ENCODE measurements at places on chromosomes 1 and 21. TPM values are rescaled to one million over a fixed set of nuclear protein-coding genes. Genes with fewer than 3 reads are reported as not detected.
A peak's percentile ranks its signal among the peaks of the same experiment; 100 is the strongest.

Gene SYDE2
- 3.2 TPM for total RNA-seq

- DNase-seq = peak; percentile 21
Observed at GRCh38 chr1:78464449-78464891, 26.3 kb upstream of the PTGFR start.

DNA sequence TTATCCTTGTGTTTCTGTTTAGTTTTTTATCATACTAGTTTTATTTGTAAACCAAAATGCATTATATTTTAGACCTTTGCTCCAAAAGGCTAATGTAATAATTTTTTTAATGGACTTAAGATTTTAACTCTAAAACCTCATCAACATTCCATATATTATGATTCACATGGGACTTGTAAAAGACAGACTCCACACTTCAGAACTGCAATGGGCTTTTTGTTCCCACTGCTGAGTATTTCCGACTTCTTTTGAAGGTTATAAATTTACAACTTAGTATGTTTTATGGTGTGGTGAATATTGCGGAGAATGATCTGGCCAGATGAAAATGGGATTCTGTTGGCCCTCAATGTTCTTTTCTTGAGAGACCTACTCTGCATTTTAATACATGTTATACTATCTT is 678.5 kb downstream of the USP25 start:
- DNase-seq = no peak

DNA sequence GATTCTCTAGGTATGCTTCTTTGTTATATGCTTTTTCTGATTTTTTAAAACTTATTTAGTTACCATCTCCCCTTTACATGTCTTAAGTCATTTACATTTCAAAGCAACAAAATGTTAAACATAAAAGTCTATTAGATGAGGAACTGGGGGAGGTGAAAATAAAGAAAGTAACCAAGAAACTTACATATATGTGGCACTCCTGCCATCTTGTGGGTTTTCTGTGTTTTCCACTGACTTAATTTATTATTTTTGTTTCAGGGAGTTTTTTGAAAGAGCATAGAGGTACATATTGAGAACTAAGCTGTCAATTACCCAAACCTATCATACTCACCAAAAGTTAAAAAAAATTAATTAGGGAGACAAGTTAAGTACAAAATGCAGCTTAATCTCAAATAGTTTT is 1531.1 kb downstream of the MRPL39 start:
- no peak for DNase-seq

Gene OR2AK2
- total RNA-seq = not detected

GRCh38 chr1:98478121-98478520 is 183.4 kb upstream of the SNX7 start:
- DNase-seq = no peak

Gene PLA2G5
- not detected for total RNA-seq

- no peak for DNase-seq
Observed at GRCh38 chr1:87170931-87171598, 157.6 kb upstream of the LMO4 start.

DNA sequence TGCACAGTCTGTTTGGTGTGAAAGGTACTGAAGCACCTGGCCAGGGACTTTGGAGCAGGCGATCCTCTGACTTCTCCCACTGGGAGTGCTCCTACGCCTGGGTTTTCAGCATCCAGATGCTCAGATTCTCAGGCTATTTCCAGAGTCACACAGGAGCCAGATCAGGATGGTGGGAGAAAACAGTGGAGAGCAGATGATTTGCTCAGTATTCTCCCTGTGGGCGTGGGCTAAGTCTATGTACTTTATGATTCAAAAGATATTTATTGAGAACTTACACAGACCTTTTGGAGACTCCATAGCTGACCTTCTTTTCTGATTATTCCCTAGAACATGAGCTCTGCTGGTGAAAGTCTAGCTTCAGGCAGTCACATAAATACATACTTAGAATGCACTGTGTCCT is 134.6 kb downstream of the TENT5C start:
- DNase-seq = no peak

Gene PRELP
- not detected for total RNA-seq

- no peak for DNase-seq
Observed at GRCh38 chr1:162779043-162779442, 11.5 kb upstream of the HSD17B7 start.

GRCh38 chr1:1130206-1131120 is 14.6 kb upstream of the C1orf159 start:
- DNase-seq = no peak

DNA sequence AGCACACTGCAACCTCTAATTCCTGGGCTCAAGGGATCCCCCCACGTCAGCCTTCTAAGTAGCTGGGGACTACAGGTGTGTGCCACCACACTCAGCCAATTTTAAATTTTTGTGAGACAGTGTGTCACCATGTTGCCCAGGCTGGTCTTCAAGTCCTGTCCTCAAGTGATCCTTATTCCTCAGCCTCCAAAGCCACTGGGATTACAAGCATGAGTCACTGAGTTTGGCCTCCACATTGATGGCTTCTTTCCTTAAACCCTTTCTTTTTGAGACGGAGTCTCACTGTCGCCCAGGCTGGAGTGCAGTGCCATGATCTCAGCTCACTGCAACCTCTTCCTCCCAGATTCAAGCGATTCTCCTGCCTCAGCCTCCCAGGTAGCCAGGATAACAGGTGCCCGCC is 7.6 kb downstream of the KPNA6 start:
- DNase-seq = no peak

Gene TSTD1
- 87.1 TPM for total RNA-seq

Gene DNASE2B
- not detected for total RNA-seq

DNA sequence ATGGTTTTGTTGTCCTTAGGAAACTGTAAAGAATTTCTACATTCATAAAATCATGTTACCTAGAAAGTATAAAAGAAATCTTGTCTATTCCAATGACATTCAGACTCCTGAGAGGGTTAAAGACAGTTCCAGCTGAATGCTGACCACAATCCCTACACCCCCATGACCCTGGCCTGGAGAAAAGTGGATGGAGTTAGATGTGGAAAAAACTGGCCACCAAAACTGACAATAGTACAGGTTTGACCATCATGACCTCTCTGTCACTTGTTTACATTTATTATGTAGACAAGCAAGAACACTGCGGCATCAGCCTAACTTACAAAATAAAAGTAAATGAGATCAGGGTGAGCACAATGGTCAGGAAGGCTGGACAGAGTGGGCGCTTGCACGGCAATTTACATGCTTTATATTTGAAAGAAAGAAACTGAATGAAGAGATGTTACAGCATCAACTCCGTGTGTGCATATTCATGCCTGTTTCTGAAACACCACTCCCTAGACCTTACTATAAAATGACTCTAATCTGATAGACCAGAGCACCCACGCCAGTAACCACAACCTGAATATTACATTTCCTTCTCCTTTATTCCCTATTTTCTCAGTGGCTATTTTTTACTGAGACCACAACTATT is 116.0 kb downstream of the ESRRG start:
- no peak for DNase-seq

DNA sequence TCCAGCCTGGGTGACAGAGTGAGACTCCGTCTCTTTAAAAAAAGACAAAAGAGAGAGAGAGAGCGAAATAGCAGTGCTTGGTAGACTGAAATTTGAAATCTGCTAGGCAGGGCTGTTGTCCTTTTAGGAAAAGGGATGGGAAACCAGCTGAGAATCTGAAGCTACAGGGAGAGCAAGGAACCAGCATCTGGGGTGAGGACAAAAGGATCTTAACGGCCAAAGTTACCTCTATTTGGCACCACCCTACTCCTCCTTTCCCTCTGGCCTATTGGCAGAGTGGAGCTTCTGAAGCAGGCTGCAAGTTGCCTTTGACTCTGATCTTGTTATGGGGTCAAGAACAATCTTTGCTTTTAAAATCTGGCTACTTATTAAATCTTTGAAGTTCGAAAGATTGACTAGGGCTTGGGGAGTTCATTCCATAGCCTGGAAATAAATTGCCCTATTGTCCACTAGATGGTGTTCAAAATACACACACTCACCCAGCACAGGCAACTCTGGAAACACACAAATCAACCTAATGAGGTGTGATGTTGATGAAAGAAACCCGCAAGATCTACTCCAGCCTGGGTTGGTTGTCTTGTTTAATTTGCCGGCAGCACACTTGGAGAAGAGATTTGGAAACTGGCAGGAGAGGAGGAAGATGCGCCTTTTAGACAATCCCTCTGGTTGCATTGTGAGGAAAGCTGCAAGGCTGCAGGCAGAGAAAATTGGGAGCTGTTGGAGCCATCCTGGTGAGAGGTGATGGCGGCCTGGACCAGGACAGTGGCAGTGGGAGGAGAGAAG is 16.5 kb upstream of the PARP1 start:
- DNase-seq = peak; percentile 63

GRCh38 chr1:3028531-3029282 is 7.4 kb downstream of the ACTRT2 start:
- DNase-seq = no peak

GRCh38 chr1:62082456-62083363 is 111.9 kb upstream of the L1TD1 start:
- DNase-seq = peak; percentile 47

DNA sequence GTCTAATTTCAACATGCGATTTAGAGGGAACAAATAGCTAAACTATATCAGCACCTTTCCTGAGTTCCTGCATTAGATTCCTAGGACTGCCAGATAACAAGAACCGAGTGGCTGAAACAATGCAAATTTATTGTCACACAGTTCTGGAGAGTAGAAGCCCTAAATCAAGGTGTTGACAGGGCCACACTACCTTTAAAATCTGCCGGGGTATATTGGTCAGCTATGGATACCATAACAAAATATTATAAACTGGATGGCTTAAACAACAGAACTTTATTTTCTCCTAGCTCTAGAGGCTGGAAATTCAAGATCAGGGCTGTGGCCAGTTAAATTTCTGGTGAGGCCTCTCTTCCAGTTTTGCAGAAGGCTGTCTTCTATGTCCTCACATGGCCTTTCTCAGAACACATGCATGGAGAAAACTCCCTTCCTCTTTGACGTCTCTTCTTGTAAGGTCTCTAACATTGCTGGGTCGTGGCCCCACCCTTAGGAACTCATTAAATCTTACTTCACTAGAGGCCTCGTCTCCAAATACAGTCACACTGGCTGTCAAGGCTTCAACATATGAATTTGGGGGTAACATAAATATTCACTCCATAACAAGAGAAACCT is 144.3 kb downstream of the FCRL5 start:
- DNase-seq = no peak

Gene REG4
- total RNA-seq = not detected

DNA sequence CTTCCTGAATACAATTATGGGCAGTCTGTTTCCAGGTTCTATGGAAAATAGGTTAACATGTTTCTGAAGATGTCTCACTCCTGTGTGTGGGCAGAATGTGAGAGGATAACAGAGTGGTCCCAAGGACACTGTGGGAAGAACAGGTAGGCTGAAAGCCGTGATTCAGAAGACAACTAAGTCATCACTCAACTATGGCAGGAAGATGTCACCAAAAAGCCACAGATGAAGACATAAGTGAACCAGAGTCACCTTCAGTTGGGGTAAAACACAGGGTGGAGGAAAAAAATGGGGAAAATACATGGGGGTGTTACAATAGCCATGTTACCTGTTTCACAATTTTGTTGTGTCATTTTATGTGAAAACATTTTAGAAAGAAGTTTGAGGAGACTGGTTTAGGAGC is 75.1 kb downstream of the UCHL5 start:
- no peak for DNase-seq

DNA sequence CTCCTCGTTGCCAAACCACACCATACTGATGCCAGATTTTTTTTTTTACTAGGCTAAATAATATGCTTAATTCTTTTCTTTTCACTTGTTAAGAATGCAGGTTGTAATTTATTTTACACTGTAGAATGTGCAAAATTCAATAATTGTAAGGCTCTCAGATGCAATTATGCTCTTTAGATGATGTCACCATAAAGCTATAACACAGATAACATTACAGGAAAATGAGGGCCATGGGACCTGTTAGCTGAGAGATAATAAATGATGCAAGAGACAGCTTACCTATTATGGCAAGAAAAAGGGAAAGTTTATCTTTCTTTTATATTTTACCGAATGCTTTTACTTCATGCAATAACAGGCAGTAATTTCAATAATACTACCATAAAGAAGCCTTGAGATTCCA is 35.4 kb downstream of the CHRM3 start:
- no peak for DNase-seq

DNA sequence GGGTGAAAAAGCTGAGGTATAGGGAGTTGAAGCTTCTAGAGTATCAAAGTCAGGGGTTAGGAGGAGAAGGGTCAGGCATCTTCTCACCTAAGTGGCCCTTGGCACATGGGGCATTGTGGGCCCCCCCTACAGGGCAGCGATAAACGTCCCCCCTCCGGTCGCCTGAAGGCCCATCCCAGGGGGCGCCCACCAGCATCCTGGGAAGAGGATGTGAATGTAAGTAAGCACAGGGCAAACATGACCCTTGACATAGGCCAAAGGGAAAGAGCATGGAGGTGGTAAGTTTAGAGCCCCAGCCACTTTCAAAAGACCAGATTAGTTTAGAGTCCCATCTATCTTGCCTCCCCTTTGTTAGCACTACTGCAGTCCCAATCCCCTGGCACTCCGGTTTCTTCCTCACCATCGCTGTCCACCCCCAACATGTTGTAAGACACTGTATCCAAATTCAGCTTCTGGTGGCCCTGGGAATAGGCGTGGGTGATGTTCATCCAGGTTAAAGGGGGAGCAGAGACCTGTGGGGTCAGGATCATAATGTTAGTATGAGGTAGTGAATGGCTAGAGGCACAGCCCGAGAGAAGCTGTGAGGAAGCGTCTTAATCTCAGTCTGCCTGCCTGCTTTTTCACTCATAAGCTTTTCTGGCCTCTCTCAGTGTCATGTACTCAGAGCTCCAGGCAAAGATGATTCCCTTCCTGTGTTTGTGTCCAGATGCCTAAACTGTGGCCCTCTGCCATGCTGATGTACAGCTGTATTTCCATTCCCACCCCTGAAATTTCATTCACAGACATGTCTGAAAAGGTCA is 2.7 kb downstream of the ITGA10 start:
- DNase-seq = no peak

DNA sequence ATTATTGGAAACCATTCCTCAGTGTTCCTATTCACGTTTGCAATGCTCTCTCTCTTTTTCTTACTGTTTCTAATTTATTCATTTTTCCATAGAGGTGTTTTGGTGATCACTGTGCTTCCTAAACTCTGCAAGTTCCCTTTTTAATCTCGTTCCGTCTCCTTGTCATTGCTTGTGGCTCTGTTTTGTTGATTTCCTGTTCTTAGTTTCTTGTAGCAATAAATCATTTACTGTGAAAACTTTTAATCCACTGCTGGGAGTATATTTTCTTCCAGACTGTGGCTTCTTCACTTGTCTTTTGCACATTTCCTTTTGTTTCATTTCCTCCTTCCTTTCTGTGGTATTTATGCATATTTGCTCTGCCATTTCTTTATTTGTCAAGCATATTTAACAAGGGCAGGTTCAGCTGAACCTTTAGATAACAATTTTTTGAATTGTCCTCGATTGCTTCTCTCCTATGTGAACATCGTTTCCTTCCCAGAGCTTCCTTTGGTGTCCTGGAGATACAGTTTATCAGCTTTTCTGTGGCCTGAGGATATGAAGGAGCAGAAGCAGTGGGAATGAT is 3.6 kb downstream of the B3GALT5 start:
- DNase-seq = no peak

Gene UBXN10
- total RNA-seq = 0.13 TPM

Gene SPRR2B
- total RNA-seq = not detected
